ENCODE measurements at places on chromosomes 2 and 18.

- no peak for DNase-seq
Measured at GRCh38 chr2:209236377-209236776, 187.5 kb upstream of the MAP2 start.

- DNase-seq = peak; percentile 77
Measured at GRCh38 chr2:241734467-241735208, at the start of gene D2HGDH. Gene D2HGDH (plus strand): TSS chr2:241734630. CDS start chr2:241735225, 595 bp downstream.

DNA sequence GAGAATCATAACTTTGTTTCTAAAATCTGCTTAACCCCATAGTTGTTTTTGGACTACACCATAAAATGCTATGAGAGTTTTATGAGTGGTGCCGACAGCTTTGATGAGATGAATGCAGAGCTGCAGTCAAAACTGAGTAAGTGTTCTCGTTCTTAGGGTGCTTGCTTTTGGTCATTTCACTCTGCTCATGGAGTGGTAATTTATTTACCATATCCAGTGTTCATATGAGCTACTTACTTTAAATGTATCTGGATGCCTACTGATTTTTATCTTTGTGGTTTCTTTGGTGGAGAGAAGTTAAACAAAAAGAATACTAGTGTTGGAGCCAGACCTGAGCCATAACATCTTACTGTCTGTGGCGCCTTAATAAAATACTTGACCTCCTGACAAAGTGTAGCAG lies 16.4 kb downstream of the NDC80 start:
- no peak for DNase-seq

DNA sequence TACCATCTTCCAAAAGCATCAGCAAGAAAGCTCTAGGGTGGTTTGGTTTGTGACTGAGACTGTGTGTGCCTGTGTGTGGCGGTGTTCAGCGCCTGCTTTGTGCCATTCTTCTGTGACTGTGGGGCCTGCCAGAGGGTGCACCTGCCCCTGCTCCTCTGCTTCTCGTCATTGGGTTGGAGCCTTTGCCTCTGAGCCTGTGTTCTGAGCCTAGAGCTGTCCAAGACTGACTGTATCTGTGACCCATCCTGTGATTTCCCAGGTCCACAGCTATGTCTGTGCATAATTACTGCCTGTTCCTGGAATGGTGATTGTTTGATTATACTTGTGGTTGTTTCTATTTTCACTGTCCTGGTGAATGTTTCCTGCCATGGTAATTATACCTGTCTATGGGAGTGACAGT lies 57.1 kb upstream of the KLHL29 start:
- no peak for DNase-seq

DNA sequence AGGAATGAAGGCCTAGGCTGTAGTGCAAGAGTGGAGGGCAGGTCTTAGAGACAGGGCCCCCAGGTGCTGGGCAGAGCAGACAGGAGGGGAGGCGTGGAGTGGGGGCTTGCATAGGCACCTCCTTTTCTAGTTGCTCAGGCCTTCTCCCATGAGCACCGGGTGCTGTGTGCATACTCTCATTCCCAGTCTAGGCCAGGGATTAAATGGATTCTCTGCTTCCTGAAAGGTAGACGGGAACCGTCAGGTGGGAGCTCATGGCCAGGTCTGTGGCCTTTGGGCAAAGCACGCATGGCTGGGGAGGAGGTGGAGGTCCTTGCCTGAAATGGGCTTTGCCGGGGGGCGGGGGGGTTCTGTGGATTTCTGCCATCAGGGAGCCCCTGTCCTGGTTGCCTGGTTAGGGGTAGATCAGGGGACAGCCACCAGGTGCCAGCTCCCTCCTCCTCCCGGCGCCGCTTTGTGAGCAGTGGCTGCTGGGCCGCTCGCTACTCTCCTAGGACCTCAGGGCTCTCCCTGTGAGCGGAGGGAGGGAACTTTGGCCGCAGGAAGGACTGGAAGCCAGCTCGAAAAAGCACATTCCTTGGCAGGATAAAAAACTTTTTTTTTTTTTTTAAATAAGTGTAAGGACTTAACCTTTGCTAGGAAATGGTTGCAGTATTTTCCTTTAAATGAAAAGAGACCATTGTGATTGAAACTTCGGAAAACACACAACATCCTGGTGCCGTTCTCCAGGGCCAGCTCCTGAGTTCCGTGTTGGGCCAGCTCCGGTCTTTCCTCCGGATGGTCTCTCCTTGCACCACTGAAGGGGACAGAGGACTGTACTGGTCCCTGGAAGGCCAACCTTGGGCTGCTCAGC lies 82.8 kb upstream of the HAAO start:
- DNase-seq = no peak

GRCh38 chr18:2471523-2471922 lies 99.8 kb downstream of the METTL4 start:
- DNase-seq = no peak

DNA sequence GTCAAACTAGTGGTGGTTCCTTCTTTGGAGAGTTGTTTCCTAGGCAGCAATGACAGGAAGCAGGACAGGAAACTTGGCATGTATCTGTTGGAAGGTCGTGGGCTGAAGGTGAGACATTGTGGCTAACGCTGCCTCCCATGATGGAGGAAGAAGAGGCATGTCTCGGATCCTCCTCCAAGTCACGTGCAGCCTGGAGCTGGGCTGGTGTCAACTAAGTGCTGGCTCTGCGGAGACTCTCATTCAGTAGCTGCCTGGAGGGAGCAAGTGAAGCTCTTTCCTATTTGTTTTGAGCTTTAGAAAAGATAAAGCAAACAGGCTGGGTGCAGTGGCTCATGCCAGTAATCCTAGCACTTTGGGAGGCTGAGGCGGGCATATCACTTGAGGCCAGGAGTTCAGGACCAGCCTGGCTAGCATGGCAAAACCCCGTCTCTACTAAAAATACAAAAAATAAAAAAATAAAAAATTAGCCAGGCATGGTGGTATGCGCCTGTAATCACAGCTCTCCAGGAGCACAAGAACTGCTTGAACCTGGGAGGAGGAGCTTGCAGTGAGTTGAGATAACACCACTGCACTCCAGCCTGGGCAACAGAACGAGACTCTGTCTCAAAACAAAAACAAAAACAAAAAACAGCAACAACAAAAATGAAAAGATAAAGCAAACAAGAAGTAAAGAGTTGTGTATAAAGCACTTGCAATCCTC lies 28.2 kb upstream of the INO80C start:
- no peak for DNase-seq

DNA sequence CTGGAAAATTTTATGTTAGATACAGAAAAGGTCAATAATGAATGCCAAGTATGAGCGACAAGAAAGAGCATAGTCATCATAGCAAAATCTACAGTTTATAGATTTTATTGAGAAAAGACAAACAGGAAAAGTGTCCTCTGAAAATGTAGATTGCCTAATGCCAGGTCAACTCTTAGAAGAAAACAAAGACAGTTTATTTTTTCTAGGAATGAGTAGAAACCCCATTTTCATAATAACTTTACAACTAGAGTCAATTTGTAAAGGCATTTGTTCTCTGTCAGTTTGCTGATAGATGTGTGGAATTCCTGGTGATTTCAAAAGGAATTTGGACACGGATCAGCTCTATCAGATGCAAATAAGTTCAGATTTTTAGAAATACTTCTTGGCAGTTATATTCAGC lies 16.6 kb downstream of the CDH7 start:
- DNase-seq = no peak

DNA sequence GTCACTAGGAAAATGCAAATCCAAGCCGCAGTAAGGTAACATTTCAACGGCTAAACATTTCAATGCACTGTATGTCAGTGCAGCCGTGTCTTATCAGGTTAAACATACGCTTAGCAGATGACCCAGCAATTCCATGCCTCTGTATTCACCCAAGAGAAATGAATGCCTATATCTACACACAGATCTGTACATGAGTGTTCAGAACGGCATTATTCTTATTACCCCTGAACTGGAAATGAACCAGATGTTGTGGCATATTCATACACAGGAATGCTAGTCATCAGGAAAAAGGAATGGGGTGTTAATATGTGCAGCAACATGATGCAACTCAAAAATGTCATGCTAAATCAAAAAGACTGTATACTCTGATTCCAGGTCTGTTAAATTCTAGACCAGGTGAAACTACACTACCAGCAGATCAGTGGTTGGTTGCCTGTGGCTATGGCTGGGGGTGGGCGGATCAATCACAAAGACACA lies 80.4 kb upstream of the RPL31 start:
- peak; percentile 55 for DNase-seq

GRCh38 chr2:112916625-112917247 lies 5.8 kb downstream of the IL37 start:
- no peak for DNase-seq

DNA sequence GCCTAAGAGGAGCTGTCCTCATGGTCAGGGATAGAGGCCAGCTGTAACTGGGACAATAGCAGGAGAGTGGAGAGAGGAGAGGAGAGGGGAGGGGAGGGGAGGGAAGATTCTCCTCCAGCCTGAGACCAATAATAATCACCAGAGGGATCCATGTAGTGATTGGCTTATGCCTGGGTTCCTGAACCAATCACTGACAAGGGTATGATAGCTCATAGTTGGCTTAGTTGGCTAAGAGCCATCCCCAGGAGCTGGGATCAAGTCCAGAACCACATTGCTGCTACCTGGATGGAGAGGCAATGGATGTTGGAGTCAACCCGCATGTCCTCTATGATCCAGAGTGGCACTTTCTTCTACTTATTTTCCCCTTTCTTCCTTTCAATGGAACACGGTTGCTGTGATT lies 7.7 kb upstream of the ST8SIA5 start:
- DNase-seq = no peak

GRCh38 chr18:46291149-46291548 lies 187.0 kb downstream of the HAUS1 start:
- no peak for DNase-seq

- DNase-seq = peak; percentile 53
Measured at GRCh38 chr2:54666634-54667265, 56.7 kb upstream of the EML6 start.

- peak; percentile 51 for DNase-seq
Measured at GRCh38 chr2:166350525-166350924, 25.2 kb downstream of the SCN9A start.

- DNase-seq = peak; percentile 18
Measured at GRCh38 chr2:167581961-167582574, 665.3 kb downstream of the STK39 start.

- DNase-seq = no peak
Measured at GRCh38 chr18:25467226-25467987, 115.4 kb upstream of the ZNF521 start.

DNA sequence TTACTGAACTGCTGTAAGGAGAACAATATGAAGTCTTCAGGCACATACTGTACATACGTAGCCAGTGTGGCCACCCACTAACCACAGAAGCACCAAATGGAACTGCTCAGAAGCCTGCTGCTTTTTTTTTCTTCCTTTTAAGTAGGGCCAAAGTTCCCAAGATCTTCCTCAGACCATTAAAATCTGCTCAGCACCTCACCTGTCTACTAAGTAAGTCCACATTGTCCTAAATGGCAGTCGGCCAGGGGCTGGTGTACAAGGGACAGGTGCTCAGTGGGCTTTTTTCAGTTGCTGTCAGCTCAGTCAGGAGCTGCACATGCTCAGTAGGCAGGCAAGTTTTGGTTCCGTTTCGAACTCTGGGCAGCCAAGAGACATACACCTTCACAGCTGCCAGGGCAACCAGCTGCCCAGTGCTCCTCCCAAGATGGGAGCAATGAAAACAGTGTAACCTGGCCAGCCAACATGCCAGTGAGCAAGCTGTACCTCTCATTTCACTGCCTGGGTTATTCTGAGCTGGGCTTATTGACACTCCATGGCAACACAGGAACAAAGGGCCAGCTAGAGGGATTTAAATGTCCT lies 86.1 kb downstream of the ACVR1 start:
- DNase-seq = no peak

GRCh38 chr2:166610180-166610912 lies 116.3 kb upstream of the SCN7A start:
- DNase-seq = peak; percentile 32

GRCh38 chr2:240889601-240890560 lies 6.1 kb downstream of the MAB21L4 start:
- no peak for DNase-seq

GRCh38 chr2:203871371-203871983 lies 3.9 kb downstream of the CTLA4 start:
- DNase-seq = no peak

DNA sequence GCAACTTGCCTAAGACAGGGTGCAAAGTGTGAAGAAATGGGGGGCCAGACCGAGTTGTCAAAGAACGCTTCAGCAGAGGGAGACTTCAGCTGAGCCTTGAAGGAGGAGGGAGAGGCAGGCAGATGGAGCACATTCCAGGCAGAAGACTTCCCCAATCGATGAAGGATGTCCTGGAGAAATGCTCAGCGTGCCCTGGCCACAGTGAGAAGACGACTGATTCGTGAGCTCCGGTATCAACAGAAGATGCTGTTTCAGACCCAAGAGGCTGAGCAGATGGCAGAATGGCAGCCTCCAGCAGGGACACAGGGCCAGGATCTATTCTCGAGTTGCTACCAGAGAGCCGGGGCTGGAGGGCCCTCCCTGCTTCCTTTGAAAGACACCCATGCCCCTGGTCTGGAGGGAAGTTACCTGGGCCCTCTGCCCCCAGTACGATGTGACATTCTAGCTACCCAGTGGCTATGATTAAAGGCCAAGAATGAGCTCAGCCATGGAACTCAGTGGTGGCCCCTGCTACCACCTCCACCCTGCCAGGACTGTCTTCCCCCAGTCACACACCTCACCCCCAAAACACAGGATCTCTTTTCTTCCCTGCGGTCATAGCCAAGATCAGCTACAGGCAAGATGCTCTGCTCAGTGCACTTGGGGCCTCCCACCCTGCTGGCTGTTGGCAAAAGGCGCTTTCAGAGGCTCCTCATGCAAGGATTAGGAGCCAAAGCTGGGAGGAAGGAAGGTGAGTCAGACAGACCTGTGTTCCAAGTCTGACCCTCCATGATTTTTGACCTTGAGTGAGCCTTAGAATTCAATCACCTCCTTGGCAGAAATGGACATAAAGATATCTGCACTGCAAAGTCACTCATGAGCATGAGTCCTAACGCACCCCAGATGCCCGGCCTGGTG lies 84.3 kb downstream of the TFCP2L1 start:
- DNase-seq = no peak

- DNase-seq = peak; percentile 25
Measured at GRCh38 chr2:197191177-197191939, 119.2 kb downstream of the ANKRD44 start.
